ENCODE measurements at places on chromosomes 11 and 22.

GRCh38 chr11:45181193-45181888, 34.9 kb downstream of the PRDM11 start:
- no peak for DNase-seq

DNA sequence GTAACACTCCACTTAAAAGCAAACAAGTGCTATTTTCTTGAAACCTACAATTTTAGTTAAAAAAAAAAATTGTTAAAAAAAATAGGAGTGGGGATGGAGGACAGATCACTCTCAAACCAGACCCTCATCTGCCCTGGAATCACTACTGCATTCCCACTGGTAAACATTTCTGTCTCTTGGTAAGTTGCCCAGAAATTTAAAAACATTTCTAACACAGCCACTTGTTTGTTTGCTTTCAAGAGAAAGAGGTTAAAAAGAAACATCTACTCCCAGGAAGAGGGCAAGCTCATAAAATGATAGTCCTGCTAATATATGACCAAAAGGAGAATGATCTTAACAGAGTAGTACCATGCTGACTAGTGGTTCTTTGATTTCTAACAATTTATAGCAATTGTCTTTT, 83.3 kb downstream of the SGSM3 start:
- no peak for DNase-seq

- DNase-seq, result no peak
Observed at GRCh38 chr11:78072455-78072854, 7.2 kb downstream of the NDUFC2 start.

DNA sequence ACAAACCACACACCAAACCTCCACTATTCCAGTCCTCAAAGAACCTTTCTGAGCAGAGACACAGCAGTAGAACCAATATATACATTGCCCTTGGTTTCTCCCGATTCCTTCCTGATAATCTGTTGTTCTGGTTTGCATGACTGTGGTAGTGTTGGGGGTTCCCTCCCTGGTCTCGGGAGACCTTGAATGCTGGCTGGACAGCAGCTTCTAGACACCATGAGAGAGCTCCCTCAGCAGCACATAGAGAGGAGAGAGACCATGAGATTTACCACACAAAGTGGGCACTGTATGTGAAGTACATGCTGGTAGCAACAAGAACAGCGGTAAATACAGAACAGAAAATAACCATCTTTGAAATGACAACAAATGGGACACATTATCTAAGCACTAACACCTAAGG, 2.6 kb downstream of the C11orf91 start:
- DNase-seq, result no peak

GRCh38 chr22:26753125-26753862, 95.9 kb downstream of the MIAT start:
- no peak for DNase-seq

DNA sequence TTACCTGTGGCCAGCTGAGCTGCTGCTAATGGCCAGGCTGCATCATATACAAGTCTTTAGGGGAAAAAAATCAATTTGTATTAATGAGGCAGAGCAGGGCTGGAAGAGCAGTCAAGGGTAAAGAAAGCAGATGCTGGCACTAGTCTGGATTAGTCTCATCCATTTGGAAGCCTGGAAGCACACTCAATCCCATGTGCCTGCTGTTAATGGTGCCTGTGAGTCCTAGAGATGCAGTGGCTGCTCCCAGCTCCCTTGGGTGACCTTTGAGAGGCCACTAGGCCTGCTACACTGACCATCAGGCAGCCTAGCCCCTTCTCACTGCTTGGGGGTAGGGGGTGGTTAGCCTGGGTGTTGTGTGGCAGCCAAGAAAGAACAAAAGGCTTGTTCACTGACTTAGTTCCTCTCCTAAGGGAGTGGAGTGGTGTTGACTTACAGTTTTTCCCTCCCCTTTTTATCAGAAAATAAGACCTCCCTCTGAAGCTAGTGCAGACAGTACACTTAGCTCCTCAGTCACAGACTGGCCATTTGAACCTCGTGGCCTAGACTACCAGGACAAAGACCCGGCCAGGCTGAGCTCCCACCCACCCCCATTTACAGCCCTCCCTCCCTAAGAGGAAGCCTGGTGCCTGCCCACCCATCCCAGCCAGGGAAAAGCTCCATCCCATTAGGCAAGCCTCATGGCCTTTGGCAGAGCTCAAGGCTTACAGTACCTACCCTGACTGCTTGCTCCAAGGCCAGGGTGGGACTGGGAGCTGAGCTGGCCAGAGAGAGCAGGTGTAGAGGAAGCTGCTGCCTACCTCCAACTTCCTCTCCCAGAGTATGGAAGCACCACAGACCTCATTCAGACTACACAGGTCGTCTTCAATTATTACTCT, 7.8 kb downstream of the PIK3IP1 start:
- DNase-seq, result no peak

- no peak for DNase-seq
Observed at GRCh38 chr11:16958833-16959232, 55.4 kb downstream of the PLEKHA7 start.

- DNase-seq, result no peak
Observed at GRCh38 chr11:77086521-77087472, 15.8 kb upstream of the OMP start.

- no peak for DNase-seq
Observed at GRCh38 chr22:45298934-45299505, 10.7 kb upstream of the FAM118A start.

GRCh38 chr22:48391171-48391711, 1436.4 kb downstream of the BRD1 start:
- no peak for DNase-seq

- no peak for DNase-seq
Observed at GRCh38 chr11:60765355-60765754, 8.7 kb downstream of the MS4A15 start.

Data from Caki2 (cell line).